ENCODE measurements at places on chromosomes 12 and 14. TPM values are rescaled to one million over a fixed set of nuclear protein-coding genes. Genes with fewer than 3 reads are reported as not detected.

DNA sequence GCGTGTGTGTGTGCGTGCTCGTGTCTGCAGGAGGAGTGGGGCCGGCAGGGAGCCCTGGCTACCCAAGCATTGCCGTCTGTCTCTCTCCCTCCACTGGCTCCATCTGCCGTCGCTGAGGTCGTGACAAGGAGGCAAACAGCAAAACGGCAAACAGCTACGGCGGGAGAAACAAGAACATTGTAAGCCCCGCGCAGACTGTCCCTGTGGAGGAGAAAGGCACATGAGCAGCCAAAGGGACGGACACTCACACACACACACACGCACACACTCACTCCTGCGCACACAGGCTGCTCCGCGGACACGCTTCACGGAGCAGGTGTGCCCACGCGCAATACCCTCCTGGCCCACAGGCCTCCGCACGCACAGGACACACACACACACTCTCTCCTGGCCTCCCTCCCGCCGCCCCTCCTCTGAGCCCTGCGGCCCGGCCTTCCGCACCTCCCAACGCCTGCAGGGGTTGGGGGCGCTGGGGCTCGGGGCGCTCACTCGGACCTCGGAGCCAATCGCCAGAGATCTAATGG is 905 bp downstream of the CISTR start:
- DNase-seq = no peak

- DNase-seq = no peak
Observed at GRCh38 chr12:54304187-54304810, 3.5 kb upstream of the NFE2 start.

The BTG1 gene
- total RNA-seq = 38.1 TPM

The PMEL gene
- 0.28 TPM for total RNA-seq

The LRR1 gene
- 46.1 TPM for total RNA-seq
